Muscle of back (tissue), 13 donors: ENCODE measurements at places on chromosomes 2 and 18. TPM values are rescaled to one million over a fixed set of nuclear protein-coding genes. Genes with fewer than 3 reads are reported as not detected.

The CREG2 gene
- polyA plus RNA-seq: 8.1 TPM

The ST6GAL2 gene
- polyA plus RNA-seq: 1.9 TPM

- no peak for DNase-seq
These were observed 3.1 kb upstream of the SDC1 start for GRCh38 chr2:20227894-20228505.

GRCh38 chr18:32379891-32380290 is 90.8 kb downstream of the GAREM1 start:
- DNase-seq: no peak

- no peak for DNase-seq
These were observed 259.3 kb downstream of the PTGR3 start for GRCh38 chr18:74949611-74950010.
